ENCODE measurements at places on chromosomes 3 and 15.

DNA sequence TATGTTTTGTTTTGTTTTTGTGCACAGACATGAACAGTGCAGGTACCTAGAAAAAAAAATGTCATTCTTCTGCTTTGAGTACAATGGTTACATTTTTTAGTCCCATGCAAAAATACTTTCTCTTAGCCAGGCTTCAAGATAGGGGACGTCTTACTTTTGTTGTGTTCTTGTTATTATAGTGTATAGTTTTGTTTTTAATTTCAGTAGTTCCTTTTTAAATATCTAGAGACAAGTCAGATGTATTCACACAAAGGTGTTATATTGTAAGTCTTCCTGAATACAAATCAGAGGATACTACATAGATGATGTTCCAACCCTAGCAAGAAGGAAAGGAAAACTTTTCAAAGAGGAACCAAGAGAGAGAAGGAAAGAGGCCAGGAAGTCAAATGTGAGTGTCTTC lies 28.8 kb upstream of the IGSF11 start:
- no peak for DNase-seq

DNA sequence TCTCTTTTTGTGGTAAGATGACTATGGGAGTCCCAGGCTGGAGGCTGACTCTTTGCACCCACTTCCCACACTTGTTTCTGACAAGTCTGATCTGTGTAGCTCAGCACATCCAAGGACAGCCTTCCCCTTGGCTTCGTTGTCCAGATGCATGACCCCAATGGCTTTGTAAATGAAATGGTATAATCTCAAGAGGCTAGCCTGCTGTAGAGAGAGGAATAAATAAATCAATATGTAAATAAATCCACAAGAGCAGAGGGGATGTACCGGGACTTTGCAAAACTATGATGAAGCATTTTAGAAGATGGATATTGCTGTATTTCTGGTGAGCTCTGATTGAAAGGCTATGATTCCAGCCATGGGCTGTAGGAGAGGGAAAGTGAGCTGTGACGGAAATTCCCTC lies 79.9 kb upstream of the NEO1 start:
- DNase-seq = no peak

- no peak for DNase-seq
Measured at GRCh38 chr3:20256144-20256543, 70.1 kb upstream of the SGO1 start.

GRCh38 chr15:38401106-38401505 lies 52.8 kb upstream of the FAM98B start:
- DNase-seq = no peak

Data from stimulated activated CD8-positive, alpha-beta memory T cell treated with anti-CD3 and anti-CD28 coated beads, Interleukin-4, amount 100 ng/mL, for 4 hours (primary cell).